Adipocyte (in vitro differentiated cells): ENCODE measurements at places on chromosomes 7 and 10.

DNA sequence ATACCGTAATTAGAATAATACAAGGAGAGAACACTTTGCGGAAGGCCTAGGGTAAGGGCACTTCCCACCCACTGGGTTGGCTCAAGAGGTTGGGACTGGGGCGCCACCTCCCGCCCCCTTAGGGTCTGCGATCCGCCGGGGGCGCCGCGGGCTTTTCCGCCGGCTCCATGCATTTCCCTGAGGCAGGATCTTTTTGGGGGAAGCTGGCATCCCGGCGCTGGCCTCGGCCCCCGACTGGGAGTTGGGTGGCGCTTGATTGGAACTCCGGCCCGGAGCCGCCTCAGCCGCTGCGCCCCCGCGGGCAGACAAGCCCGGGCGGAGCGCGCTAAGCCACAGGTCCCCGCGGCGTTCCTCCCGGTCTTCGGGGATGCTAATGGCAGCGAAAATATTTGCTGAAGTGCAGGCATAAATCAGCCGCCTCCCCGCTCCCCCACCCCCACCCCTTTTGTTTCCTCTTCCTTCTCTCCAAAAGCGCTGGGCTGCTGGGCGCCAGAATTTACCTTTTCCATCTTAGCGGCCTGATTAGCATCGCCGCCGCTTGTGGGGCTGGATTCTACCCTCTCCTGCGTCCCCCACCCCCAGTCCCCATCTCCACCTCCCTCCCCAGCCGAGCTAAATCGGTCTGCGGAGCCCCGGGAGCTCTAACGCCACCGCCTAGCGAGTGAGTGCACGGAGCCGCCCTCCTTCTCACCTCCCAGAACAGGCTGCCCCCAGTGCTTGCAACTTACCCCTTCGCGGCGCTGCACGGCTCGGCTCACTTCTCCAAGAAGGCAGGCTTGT is 5.1 kb downstream of the UNC5B start:
- DNase-seq: peak; percentile 68

DNA sequence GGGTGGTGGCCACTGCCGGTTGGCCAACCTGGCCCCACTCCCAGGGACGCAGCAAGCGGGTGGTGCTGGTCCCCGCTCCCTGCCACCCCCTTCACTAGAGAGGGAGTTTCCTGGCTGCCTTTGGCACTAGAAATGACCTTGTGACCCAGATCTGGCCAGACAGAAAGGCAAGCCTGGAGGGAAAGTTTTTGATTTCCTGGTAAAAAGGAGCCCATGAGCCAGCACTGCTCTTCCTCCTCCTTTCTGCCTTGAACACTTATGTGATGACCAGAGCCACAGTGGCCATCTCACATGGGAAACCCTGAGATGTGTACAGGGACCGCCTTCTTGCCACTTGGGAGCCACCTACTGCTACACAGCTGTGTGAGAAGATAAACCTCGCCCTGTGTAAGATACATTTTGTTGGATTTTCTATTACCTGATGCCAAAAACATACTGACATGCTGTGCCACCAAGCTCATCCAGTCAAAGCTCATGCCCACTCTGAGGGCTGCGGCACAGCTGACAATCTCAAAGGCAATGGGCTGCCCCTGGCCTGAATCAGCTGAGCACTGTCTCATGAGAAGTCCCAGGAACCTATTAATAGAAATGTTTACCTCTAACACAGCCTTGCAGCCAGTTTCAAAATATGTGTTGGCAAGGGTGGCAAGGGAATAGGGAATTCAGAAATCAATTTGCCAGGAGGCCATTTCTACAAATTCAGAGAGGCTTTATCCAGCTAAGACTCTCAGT is 94.0 kb downstream of the CYTH3 start:
- no peak for DNase-seq

DNA sequence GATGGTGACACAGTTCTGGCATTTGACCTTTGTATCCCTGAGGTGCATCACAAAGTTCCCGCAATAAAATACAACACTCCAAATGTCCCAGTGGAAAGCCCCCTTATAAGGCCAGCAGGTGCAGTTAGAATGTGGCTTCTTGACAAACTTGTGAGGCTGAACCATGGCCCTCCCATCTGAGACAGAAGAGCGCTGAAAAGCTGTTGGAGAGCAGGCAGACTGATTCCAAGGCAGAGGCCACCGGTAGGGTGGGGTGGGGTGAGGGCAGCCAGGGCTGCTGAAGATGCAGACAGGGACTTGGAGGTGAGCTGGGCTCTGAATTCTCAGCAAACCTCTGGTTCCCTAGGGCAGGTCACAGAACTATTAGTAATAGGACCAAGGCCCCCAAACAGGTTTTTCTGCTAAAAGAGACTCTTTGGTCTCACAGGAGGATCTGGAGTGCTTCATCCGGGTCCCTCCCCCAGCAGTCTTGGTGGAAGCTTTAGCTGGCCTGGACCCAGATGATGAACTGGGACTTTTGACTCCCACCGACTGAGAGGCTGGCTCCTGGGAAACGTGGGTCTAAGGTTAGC is 15.6 kb upstream of the CHST3 start:
- DNase-seq: no peak

- peak; percentile 21 for DNase-seq
Measured at GRCh38 chr10:69873135-69873639, 71.5 kb downstream of the COL13A1 start.

DNA sequence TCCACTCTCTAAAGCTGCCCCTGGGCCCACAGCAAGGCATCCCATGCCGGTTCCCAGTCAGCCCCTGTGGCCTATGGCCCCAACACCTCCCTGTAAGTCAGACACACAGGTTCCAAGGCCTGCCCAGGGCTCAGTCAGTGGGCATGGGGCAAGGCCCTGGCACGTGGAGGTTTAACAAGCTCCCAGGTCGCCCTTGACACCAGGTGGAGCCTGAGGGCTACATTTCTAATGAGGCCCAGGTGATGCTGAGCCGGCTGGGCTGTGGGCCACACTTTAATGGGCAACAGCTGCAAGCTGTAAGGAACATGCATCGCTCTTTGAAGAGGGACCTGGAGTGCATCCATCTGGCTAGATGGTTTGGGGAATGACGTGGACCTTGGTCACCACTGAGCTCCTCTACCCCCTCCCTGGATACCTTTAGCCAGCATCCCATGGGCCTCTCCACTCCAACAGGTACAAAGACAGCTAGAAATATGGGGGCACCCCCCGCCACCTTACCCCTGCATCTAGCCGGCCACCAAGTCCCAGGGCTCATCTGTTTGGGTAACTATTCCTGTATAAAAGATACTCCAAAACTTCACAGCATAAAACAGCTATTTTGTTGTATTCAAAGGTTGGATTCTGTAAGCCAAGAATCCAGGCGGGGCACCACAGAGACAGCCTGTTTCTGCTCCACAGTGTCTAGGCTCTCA is 122.5 kb downstream of the OAT start:
- DNase-seq: peak; percentile 74

DNA sequence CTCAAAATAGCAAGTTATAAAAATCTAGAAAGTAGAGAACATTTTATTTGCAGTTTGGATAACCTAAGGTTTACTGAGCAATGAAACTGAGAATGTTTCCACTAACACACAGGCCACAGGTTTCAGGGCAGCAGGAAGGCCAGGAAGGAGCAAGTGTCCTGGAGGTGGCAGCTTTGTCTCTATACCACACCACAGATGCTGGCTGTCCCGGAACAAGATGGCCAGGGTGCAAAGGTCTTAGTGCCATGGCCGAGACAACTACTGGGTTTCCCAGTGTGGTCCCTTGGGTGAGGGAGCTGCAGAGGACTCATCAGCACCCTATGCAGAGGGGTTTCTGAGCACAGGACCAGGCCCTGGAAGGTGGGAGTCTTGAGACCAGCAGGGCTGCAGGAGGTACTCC is 92.0 kb downstream of the CTBP2 start:
- DNase-seq: no peak

GRCh38 chr7:29588900-29589696 is 25.5 kb downstream of the PRR15 start:
- DNase-seq: peak; percentile 54

- no peak for DNase-seq
Measured at GRCh38 chr10:103575416-103576075, 82.0 kb downstream of the NEURL1 start.

- DNase-seq: no peak
Measured at GRCh38 chr10:70233939-70234300, 691 bp upstream of the PPA1 start.

GRCh38 chr10:111989136-111989911 is 194.2 kb downstream of the GPAM start:
- no peak for DNase-seq

DNA sequence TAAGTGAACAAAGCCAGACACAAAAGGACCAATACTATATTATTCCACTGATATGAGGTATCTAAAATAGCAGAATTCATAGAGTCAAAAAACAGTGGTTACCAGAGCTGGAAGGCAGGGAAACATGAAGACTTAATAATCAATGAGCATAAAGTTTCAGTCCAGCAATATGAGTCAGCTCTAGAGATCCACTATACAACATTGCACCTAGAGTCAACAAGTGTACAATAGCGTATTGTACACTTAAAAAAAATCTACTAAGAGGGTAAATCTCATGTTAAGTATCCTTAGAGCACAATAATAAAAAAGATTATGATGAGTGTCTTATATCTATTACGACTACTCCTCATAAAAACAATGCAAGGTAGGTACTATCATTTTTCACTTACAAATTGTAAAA is 36.1 kb downstream of the C10orf90 start:
- no peak for DNase-seq

DNA sequence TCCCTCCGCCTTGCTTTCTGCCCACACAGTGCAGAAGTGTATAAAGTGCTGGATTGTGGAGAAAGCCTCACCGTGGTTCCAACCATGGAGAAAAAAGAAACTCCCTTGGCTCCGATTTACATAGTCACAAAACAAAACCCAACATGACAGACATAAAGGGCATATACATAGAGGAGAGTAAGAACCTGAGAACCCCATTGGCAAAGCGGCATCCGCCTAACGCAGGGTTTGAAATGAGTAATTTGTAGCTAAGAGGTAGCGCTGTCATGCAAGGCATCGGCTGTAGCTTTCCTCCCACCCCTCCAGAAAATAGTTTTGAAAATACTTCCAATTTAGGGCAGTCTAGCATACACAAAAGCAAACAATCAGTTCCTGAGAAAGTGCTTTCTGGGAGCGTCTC is 126.0 kb upstream of the NRBF2 start:
- no peak for DNase-seq

DNA sequence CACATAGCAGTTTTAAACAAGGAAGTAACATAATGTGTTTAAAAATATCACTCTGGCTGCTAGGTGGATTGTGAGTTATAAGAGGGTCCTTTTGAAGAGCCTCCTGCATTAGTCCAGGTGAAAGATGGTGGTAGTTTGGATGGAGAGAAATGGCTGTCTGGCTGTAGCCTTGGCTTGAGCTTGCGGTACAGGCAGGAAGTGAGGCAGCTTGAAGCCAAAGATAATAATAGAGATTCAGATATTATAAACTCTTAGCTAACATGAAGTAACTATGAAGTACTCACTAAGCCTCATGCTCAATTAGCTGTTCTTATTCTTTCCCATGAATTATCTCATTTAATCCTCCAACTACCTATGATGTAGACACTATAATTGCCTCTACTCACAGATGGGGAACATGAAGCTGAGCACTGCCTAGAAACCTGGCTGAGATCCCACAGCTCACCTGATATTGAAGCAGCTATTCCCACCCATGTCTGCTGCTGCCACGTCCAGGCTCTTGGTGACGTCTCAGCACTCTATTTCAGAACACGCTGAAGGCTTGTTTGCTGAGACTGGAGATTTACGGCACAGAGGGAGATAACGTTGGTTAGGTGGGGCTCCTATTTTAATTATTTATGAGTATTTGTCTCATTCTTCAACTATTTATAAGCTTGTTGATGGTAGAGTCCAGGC is 10.4 kb downstream of the C10orf120 start:
- DNase-seq: no peak

DNA sequence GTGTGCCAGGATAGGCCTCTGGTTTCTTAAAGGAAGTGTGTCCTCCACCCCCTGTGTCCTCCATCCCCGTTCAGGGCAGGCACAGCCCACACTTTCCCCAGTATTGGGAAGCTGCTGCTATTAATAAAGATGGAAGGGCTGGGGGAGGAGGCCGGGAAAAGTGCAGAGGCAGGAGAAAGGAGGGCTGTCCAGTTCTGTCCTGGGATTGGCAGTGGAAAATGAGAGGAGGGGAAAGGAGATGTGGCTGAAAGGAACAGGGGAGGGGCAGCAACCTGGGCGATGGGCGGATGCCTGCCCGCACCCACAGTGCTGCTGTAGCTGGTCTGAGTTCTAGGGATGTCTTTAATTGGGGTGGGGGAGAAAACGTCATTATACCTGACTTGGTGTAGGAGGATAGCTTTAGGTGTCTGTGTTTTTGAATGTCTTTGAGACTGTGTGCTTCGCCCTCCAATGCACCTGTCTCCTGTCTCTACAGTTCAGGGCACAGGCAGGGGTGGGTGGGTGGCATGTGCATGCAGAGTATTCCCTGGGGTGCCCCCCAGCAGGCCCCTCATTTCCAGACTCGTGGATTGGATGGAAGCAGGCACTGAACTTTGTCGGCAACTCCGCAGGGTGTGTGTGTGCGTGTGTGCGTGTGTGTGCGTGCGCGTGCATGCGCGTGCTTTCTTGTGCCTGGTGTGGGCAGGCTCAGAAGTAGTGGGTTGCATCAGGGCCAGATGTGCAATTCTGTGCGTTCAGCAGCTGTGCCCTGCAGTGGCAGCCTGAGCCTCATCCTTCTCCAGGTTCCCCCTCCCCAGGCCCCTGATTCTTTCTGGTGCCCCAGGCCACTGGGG is 2.5 kb downstream of the TRIM8 start:
- DNase-seq: peak; percentile 68

DNA sequence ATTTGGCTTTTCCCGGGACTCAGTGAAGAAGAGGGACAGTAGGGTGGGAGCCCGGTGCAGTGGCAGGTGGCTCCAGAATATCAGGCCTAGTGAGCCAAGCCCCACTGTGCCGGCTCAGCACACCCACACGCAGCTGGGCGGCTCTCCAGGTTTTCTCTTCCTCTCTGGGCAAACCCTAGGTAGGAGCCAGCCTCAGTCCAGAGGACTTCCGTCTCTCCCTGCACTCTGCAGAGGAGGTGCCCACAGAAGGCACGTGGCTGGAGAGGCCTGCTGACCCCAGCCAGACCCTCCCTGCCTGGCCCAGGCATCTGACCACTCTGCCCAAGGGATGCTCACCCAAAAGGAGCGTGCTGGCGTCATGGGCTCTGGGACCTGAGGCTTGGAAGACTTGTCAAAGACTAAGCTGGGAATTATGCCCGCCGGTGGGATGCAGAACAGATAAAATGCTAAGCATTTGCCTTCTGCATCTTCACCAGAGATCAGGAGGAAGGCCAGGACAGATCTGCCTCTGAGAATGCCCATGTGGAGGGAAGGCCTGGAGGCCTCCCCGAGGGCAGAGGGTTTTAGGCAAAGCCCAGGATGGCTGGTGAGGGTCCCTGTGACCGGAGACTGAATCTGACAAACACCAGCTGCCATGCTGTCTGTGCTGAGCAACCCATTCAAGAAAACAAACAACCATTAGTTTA is 40.2 kb downstream of the TCERG1L start:
- no peak for DNase-seq

- DNase-seq: no peak
Measured at GRCh38 chr7:55502124-55502857, 70.0 kb downstream of the VOPP1 start.

GRCh38 chr10:93083743-93084539 is 10.2 kb downstream of the CYP26A1 start:
- no peak for DNase-seq
